ENCODE measurements at places on chromosomes 2 and 18. TPM values are rescaled to one million over a fixed set of nuclear protein-coding genes. Genes with fewer than 3 reads are reported as not detected.

IL36RN gene
- not detected for total RNA-seq

RSAD2 gene
- total RNA-seq, result 0.44 TPM

GRHL1 gene
- 4.7 TPM for total RNA-seq

DYNC2LI1 gene
- 8.5 TPM for total RNA-seq

SPOPL gene
- total RNA-seq, result 21.8 TPM

STAT4 gene
- 0.05 TPM for total RNA-seq

METTL4 gene
- 9.6 TPM for total RNA-seq

REL gene
- 10.0 TPM for total RNA-seq

PGAP1 gene
- total RNA-seq, result 15.7 TPM

CCDC141 gene
- 0.10 TPM for total RNA-seq

SLC5A7 gene
- total RNA-seq, result not detected

CD8B gene
- total RNA-seq, result not detected

GAL3ST2 gene
- total RNA-seq, result 1.6 TPM

EEF1B2 gene
- total RNA-seq, result 523 TPM

CAVIN2 gene
- 0.95 TPM for total RNA-seq

NOTO gene
- 0.08 TPM for total RNA-seq

SERPINB4 gene
- total RNA-seq, result not detected

TCF4 gene
- 2.3 TPM for total RNA-seq

HOXD12 gene
- total RNA-seq, result 0.13 TPM

COLEC12 gene
- 0.03 TPM for total RNA-seq

PROM2 gene
- total RNA-seq, result 1.4 TPM

PTPRN gene
- not detected for total RNA-seq

ZNG1B gene
- 37.1 TPM for total RNA-seq

SNORC gene
- 6.8 TPM for total RNA-seq

SCYGR4 gene
- total RNA-seq, result not detected

LOXHD1 gene
- not detected for total RNA-seq

LYPD1 gene
- 0.21 TPM for total RNA-seq

RNF25 gene
- 40.4 TPM for total RNA-seq

SF3B1 gene
- total RNA-seq, result 275 TPM

SIX3 gene
- total RNA-seq, result 0.21 TPM

CPO gene
- not detected for total RNA-seq
